ENCODE measurements at places on chromosomes 3 and 15.

DNA sequence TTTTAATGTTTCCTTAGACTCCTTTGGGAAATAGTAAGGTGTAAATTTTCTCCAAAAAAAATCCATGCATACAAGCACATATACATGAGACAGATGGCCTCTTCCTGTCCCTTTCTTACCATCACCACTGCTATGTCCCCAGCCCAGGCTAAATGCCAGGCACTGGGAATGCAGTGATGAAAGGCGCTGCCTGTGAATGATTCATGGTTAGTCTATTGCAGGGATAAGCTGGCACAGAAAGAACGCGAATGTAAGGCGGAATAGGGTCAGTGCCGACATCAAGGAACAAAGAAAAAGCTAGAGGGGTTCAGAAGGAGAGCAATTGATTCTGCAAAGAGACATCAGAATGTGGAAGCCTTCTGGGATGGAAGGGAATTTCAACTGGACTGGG lies 36.2 kb upstream of the CFAP161 start:
- DNase-seq = peak; percentile 44

DNA sequence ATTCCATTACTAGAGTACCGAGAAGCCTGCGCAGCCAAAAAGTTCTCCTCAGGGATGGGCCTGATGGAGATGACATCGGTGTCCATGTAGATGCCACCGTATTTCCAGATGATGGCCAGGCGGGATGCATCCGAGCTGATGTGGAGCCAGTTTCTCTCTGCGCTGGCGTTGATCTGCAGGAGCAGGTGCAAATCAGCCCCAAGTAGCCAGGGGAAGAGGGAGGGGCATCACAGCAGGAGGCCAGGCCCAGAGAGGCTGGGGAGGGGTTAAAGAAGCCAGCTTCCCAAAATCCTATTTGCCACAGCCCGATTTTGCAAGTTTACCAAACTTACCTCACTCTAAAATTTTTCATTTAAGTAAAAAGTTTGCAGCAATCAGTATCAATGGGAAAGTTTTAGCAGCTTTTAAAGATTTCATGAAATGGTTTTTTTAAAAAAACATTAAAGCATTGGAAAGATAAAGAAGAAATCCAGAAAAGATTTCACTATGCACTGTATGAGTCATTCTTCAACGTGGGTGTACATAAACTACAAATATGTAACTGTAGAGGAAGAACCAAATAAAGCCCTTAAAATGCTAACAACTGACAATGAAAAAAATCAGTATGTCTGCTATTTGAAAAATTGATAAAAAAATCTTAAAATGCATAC lies 7.4 kb downstream of the A4GNT start:
- DNase-seq = peak; percentile 61

DNA sequence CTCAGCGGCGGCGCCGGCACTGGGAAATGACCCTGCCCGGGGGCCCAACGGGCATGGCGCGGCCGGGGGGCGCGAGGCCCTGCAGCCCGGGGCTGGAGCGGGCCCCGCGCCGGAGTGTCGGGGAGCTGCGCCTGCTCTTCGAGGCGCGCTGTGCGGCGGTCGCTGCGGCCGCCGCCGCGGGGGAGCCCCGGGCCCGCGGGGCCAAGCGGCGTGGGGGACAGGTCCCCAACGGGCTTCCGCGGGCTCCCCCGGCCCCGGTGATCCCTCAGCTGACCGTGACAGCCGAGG lies 172 bp downstream of the ITPKA start:
- no peak for DNase-seq

DNA sequence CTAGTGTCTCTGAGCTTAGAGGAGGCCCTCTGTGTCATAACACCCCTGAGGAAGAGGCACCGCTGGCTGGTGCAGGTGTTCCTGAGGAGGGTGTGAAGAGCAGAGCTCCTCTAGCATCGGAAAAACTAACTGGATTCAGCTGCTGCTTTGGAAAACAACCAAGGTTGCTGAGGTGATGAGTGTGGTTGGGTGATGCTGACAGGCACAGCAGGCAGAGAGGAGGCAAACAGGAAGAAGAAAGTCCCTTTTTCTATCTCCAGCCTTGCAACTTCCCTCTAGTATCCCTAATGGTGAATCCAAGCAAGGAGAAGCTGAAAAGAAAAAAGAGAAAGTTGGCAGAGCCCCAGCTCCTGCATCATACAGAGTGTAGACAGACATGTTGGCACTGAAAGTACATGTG lies 3.8 kb upstream of the OR4F15 start:
- DNase-seq = peak; percentile 61

DNA sequence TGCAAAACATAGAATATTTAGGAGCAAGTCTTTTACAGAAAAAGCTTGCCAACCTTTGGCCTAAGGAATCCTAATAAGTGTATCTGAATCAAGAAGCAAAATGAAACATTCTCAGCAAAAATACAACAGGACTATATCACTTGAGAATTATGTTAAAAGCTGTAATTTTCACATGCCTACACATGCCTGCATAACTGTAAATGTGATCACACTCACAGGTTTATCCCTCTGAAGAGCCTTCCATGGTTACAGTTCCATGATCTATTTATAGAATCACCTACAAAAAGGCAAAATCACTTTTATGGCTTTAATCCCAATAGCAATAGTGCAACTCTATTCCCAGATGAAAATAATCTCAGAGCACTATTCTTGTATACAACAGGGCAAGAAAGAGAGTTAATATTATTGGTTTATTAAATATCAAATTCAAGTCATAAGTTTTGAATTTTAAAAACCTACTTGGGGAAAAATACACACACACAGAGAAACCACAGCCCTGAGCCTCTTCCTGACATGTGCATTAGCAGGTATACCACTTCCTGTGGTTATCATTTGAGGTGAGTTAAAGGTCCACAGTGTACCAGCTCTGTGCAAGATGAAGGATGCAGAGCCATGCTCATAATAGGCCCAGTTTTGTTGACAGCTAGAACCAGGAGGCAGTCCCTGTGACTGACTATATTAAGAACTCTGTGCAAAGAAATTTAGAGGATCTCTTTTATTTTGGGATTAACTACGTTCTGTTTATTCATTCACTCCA lies 252.5 kb upstream of the TGFBR2 start:
- no peak for DNase-seq
